Activated CD4-positive, alpha-beta T cell treated with anti-CD3 and anti-CD28 coated beads, Interleukin-2, amount 10 ng/mL, durations not matched to agents 7 days and 5 days (primary cell): ENCODE measurements at places on chromosomes 1 and 21. TPM values are rescaled to one million over a fixed set of nuclear protein-coding genes. Genes with fewer than 3 reads are reported as not detected.

CFHR4 gene
- not detected for total RNA-seq

FAM177B gene
- total RNA-seq: 0.60 TPM

ADAM30 gene
- total RNA-seq: not detected

ASTN1 gene
- total RNA-seq: not detected

NFASC gene
- not detected for total RNA-seq

FCMR gene
- 151 TPM for total RNA-seq

FOXD2 gene
- total RNA-seq: 0.20 TPM

MSH4 gene
- total RNA-seq: 0.40 TPM

TSTD1 gene
- total RNA-seq: 33.5 TPM

SYPL2 gene
- total RNA-seq: not detected

TNN gene
- not detected for total RNA-seq

- H3K4me3 ChIP-seq: no peak overlapping the region
- H3K27ac ChIP-seq: no peak overlapping the region
- peaks cover 10% of the 10 kb centered on the region for H3K4me1 ChIP-seq
Measured at GRCh38 chr1:44413740-44414139, 8.7 kb downstream of the RNF220 start.

DNA sequence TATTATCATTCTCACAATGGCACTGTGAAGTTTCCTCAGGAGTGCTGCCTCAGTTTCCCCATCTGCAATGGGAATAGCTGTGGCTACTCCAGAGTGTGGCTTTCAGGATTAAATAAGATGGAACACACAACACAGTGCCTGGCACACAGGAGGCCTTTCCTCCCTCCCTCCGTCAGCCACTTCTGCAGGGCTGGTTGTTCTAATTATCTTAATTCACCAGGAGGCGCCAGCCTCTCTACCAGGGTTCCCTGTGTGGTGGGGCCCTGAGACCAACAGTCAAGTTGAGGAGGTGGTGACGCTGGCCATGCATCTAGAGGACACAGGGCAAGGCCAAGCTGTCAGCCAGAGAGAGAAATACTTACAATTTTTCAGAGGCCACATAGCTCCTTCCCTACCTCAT lies 6.3 kb upstream of the FOXO6 start:
- no peak overlapping the region for H3K4me3 ChIP-seq
- H3K27me3 ChIP-seq: peaks cover 10% of the 10 kb centered on the region
- H3K36me3 ChIP-seq: no peaks in the 10 kb centered on the region
- H3K27ac ChIP-seq: no peak overlapping the region
- no peaks in the 10 kb centered on the region for H3K4me1 ChIP-seq

- DNase-seq: peak; percentile 65
- H3K4me3 ChIP-seq: no peak overlapping the region
Measured at GRCh38 chr1:174258148-174258550, 98.8 kb downstream of the RABGAP1L start.

GRCh38 chr1:234838182-234838581 lies 228.2 kb upstream of the IRF2BP2 start:
- peaks cover 38% of the 10 kb centered on the region for H3K4me1 ChIP-seq
- H3K36me3 ChIP-seq: peaks cover 4% of the 10 kb centered on the region
- H3K4me3 ChIP-seq: no peak overlapping the region

DNA sequence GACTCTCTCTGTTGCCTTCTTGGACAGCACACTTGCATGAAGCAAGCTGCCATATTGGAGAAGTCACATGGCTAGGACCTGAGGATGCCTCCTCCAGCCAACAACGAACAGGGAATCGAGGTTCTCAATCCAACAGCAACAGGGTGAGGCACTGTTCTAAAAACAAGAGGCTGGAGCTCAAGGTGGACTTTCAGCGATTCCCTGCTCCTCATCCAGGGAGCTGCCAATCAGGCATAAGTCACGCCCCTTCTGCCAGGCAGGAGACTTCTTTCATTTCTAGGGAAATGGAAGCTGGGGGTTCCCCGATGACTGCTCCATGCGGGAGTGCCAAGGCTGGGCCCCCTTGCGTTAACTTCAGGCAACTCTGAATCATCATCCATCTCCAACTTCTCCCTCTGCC lies 22.7 kb upstream of the IFNAR1 start:
- no peak overlapping the region for H3K27ac ChIP-seq
- peaks cover 21% of the 10 kb centered on the region for H3K36me3 ChIP-seq
- H3K27me3 ChIP-seq: no peaks in the 10 kb centered on the region
- DNase-seq: no peak

DNA sequence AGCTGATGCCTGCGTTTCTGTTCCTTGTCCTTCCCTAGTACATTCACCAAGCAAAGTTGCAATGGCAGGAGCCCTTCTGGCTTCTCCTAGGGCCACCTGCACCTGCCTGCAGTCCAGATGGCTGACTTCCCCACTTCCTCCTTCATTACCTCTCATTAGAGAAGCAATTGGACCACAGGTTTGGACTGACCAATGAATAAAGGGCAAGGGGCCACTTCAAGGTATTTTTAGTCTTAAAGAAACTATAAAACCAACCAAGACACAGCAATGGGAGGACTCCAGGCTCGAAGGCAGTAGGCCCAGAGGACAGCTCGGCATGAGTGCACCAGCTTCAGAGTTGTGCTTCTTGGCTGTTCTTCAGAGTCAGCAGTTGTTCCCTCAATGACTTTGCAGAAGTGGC lies 60.8 kb upstream of the ROR1 start:
- H3K4me1 ChIP-seq: no peaks in the 10 kb centered on the region
- no peak overlapping the region for H3K4me3 ChIP-seq
- H3K27ac ChIP-seq: no peak overlapping the region
- DNase-seq: no peak
- H3K36me3 ChIP-seq: no peaks in the 10 kb centered on the region

DNA sequence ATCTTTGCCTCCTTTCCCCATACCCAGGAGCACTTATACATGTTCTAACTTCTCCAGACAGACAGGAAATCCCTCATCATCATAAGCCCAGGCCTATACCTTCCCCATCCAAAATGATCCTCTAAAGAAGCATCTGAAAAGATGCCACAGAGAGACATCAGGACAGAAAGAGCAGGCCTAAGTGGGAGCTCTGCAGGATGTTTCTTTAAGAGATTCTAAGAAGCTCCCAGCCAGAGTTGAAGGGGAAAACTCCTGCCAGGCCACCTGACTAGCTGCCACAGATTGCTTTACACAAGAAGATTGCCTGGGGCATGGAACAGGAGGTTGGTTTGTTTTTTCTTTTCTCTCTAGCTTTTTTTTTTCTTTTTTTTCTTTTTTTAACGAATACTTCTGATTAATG lies 275.8 kb downstream of the VAV3 start:
- DNase-seq: no peak
- H3K27ac ChIP-seq: no peak overlapping the region
- H3K4me1 ChIP-seq: no peaks in the 10 kb centered on the region
- no peak overlapping the region for H3K4me3 ChIP-seq
- H3K27me3 ChIP-seq: no peaks in the 10 kb centered on the region

GRCh38 chr1:154301582-154301981 lies 19.3 kb upstream of the AQP10 start:
- no peaks in the 10 kb centered on the region for H3K4me1 ChIP-seq
- H3K27me3 ChIP-seq: peaks cover 2% of the 10 kb centered on the region
- no peak overlapping the region for H3K27ac ChIP-seq
- no peak overlapping the region for H3K4me3 ChIP-seq
- DNase-seq: no peak

DNA sequence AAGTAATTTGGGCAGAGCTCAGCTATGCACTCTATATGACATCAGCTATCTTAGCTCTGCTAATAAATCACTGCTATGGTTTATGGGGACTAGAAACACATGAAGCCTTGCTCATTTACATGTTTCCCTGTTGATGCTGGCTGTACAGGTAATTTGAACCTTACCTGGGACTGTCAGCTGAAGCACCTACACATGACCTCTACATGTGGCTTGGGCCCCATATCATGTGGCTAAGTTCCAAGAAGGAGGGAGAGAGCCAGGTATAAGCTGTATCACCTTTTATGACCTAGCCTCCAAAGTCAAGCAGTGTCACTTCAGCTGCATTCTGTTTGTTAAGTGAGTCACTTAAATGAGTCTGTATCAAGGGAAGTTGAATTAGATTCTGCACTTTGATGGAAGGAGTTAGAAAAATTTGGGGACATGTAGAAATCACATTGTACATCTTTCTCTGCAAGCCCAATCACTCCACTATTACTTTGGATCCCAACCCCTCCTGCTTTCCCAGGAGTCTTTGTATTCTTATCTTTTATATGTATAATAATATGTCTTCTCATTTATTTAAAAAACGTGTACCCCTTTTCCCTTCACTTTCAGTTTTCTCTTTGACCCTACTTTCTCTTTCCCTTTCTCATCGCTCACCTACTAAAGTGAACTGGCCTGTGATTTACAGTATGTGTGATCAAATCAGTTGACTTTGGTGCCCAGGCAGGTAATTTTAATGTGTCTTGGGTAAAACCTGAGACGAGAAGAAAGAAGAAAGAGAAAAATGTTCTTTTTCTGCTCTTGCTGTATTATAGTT lies 53.4 kb upstream of the PRKACB start:
- peak overlapping the region; percentile 85 for H3K27ac ChIP-seq
- H3K4me3 ChIP-seq: peak overlapping the region; percentile 65
- DNase-seq: peak; percentile 13
- no peaks in the 10 kb centered on the region for H3K27me3 ChIP-seq
- H3K4me1 ChIP-seq: peaks cover 30% of the 10 kb centered on the region

- H3K36me3 ChIP-seq: peaks cover 78% of the 10 kb centered on the region
- no peak overlapping the region for H3K27ac ChIP-seq
Measured at GRCh38 chr1:167669209-167670124, 39.4 kb downstream of the RCSD1 start.

DNA sequence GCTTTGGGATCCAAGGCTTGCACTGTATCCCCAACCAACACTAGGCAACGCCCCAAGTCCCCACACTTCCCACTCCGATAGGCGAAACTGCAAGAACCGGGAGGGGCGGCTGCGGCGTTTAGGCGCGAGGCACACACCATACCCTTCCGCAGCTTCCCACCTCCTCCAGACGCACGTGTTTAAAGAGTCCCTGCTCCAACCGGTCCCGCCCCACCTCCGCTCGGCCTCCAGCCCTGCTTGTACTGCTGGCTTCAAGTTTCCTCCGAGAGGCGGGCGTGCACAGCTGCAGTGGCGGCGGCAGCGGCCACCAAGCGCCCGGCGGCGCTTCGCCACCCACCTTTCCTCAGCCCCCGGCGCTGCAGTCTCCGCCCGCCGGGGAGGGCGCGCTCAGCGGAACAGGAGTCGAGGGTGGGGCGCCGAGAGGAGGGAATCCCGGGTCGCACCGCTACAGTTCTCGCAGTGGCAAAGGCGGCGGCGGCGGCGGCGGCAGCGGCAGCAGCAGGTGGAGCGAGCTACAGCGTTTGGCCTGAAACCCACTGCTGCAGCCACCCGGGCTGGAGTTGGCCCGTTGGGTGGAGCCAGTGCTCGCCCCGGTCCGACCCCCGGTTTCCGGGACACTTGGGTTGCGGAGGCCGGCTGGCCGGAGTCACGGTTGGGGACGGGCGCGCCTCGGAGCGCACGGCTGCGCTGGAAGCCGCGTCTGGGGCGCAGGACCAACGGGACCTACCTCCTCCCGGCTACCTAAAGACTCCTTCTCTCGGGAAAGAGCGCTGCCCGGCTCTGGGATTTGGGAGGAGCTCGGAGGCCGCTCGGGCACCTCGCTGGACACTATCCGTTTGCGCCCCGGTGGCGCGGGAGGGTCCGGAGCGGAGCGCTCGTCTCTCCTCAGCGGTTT lies at the start of gene CNIH3:
Gene CNIH3, plus strand, starts transcription at position 457 of the 895 bp plus-strand sequence. CDS start 858 bp downstream, outside the sequence.
- peaks cover 1% of the 10 kb centered on the region for H3K36me3 ChIP-seq
- DNase-seq: peak; percentile 30
- no peak within 1 kb of the TSS for H3K27ac ChIP-seq
- peak within 1 kb of the TSS; percentile 59 for H3K4me3 ChIP-seq

DNA sequence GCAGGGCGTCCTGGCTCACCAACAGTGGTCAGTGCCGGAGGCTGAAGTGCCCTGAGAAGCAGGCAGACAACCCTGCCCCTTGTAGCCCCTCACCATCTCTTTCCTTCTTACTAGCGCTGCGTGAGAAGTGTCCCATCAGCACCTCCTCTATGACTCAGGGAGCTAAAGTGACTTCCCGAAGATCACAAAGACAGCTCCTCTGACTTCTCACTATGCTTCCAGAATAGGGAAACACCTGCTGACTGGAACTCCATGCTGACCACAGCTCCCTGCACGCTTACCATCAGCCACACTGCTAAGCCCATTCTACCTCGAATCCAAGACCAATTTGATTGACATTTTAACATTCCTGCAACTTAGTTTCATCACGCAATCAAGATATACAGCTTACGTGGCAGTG lies 92.8 kb downstream of the JAK1 start:
- no peaks in the 10 kb centered on the region for H3K27me3 ChIP-seq
- H3K36me3 ChIP-seq: peaks cover 77% of the 10 kb centered on the region
- DNase-seq: no peak
- no peak overlapping the region for H3K4me3 ChIP-seq
- peaks cover 45% of the 10 kb centered on the region for H3K4me1 ChIP-seq
- no peak overlapping the region for H3K27ac ChIP-seq

DNA sequence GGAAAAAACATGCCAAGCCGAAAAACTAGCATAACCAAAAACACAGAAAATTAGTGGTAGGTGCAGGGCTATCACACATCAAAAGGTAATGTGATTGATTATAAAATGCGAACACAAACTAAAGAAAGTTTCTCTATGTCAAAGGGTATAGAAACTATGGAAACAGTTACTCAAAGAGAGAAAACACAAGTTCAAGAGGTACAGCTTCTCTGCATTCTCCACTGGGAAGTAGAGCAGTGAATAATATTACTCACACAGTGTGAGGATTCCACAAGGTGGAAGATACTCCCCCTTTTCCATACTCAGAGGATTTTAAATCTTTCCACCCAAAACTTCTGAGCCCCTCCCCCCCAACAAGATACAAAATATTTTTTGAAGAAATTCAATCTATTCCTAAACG lies 18.6 kb downstream of the AKT3 start:
- DNase-seq: no peak
- H3K27ac ChIP-seq: no peak overlapping the region
- H3K36me3 ChIP-seq: peaks cover 40% of the 10 kb centered on the region
- H3K4me1 ChIP-seq: peaks cover 10% of the 10 kb centered on the region

DNA sequence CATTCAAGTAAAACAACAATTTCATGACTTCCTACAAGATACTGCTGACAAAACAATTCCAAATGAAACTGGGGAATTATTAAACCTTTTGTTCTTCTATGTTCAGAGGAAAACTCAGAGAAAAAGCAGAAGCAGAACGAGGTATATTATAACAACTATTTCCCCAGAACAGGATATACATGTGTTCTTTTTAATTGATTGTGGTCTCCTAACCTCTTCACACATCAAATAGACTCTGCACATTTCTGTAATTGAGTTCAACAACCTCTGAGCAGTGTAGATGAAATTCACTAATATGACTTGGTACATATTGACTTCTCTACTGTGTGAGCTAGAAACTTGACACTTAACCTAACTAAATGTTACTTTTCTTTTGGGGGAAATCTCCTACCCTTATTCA lies 584.2 kb downstream of the NEGR1 start:
- no peak overlapping the region for H3K4me3 ChIP-seq
- no peaks in the 10 kb centered on the region for H3K36me3 ChIP-seq
- H3K4me1 ChIP-seq: no peaks in the 10 kb centered on the region
- H3K27ac ChIP-seq: no peak overlapping the region
- DNase-seq: no peak

GRCh38 chr1:18230840-18231239 lies 123.2 kb downstream of the IGSF21 start:
- H3K36me3 ChIP-seq: no peaks in the 10 kb centered on the region
- H3K27me3 ChIP-seq: peaks cover 2% of the 10 kb centered on the region
- no peaks in the 10 kb centered on the region for H3K4me1 ChIP-seq
- H3K27ac ChIP-seq: no peak overlapping the region
- H3K4me3 ChIP-seq: no peak overlapping the region

GRCh38 chr1:195608883-195609282 lies 999.4 kb downstream of the KCNT2 start:
- no peaks in the 10 kb centered on the region for H3K36me3 ChIP-seq
- H3K27me3 ChIP-seq: no peaks in the 10 kb centered on the region
